ENCODE measurements at places on chromosomes 3 and 15.

GRCh38 chr3:148211725-148212124 is 486.0 kb upstream of the AGTR1 start:
- DNase-seq: no peak

DNA sequence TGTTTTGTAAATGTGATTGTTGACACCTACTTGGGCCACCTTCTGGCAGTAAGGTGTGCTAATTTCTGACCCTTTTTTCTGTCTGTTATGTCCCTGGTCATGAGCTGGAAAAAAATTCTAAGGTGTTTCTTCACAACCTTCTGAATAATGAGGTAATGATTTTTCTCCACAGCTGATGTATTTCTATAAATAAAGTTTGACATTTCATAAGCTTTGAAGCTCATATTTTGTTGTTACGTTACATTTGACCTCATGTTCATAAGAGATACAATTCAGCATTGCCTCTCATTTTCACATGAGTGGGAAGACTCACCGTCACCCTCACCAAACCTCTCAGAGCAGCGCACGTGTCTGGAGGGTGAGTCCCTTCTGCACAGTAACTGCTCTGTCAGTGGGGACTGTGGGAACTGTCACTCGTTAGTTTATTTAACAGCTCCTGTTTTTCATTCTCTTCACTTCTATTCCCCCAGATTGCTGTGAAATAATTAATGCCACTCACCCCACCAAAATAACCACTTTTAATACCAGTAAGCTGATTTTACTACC is 140.9 kb downstream of the PLCL2 start:
- DNase-seq: no peak

GRCh38 chr3:185717627-185718402 is 107.0 kb downstream of the IGF2BP2 start:
- no peak for DNase-seq

- DNase-seq: no peak
These were observed 53.1 kb upstream of the MAP4 start for GRCh38 chr3:48069339-48069738.

DNA sequence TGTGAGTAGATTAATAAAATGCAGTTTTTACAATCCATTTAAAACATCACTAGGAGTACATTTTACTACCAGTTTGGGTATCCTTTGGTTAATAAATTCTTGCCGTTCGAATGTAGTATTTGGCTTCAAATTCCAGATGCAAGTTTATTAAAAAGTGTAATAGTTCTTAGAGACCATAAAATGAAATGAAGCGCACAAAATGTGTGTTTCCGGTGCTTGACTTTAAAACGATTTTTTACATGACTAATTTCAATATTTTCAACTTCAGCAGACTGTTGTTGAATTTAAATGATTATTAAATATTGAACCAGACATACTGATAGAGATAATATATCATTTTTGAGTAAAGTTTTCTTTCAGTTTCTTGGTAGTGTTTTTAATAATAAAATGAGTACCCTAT is 138.4 kb upstream of the NAALADL2 start:
- DNase-seq: no peak

DNA sequence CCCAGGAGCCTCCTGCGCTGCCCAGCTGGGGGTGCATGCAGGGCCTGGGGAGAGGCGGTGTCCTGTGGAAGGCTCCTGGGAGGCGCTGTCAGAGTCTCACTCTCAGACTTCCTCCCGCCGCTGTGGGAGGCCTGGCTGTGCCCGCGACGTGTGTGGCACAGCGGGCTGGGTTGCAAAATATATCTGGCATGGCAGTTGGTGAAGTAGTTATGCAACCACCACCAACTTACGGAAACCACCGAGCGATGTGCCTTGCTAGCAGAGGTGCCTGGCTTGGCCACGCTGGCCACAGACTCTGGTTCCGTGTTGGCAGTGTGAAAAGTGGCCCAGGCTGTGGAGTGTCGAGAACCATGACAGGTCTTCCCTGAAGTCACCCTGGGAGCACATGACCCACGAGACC is 30.6 kb upstream of the GATA2 start:
- DNase-seq: no peak

DNA sequence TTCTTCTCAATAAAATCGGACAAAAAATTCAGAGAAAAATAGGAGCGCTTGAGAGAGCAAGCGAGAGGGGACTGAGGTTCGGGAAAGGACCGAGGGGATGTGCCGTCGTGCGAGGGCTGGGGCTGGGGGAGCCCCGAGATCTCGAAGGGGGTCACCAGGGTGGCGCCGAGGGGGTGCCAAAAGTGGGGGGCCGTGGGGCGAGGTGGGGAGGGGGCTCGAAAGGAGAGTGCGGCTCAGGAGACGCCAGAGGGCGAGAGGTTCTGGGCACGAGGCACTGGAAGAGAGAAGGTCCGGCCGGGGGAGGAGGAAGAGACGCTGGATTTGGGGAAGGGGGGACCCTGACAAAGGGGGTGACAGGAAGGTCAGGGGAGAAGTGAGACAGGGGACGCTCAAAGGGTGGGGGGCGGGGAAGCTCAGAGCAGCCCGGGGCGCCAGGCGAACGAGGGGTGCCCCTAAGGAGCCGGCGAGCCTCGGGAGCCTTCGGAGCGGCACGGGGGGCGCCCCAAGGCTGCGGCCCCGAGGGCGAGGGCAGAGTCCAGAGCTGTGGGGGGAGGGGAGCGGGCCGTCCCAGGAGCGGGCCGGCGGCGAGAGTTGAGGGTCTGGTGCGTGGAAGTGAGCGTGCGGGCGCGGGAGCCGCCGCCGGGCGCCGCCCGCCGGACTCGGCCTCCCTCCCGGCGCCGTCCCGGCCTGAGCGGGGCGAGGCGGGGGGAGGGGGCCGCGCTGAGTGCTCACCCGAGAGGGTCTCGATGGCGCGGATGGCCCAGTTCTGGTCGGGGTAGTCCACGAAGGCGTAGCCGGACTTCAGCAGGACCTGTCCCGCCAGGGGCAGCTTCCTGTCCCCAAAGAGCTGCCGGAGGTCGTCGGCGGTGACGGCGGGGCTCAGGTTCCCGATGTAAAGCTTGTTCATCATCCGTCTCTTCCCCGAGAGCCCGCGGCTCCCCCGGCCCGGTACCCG is 514 bp downstream of the IGF2BP2 start:
- no peak for DNase-seq

GRCh38 chr3:38153221-38153620 is 12.1 kb upstream of the OXSR1 start:
- DNase-seq: no peak

DNA sequence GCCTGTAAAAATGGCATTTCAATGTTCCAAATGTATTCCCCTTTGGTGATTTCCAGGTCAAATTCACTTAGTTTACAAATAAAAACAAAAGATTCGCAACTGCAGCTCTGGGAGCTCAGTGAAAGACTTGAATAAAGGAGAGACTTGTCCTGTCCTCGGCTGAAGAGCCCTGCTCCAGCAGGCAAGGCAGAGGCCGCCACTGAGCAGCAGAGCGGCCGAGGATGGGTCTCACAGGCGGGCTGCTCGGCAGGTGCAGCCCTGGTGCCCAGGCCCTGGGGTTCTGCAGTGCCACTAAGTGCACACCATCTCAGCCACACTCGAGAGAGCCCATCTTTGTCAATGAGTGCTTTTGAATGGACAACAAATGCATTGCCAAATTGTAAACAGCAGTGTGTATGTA is 856.2 kb downstream of the AGBL1 start:
- no peak for DNase-seq

GRCh38 chr3:153192327-153192726 is 30.3 kb downstream of the RAP2B start:
- no peak for DNase-seq

DNA sequence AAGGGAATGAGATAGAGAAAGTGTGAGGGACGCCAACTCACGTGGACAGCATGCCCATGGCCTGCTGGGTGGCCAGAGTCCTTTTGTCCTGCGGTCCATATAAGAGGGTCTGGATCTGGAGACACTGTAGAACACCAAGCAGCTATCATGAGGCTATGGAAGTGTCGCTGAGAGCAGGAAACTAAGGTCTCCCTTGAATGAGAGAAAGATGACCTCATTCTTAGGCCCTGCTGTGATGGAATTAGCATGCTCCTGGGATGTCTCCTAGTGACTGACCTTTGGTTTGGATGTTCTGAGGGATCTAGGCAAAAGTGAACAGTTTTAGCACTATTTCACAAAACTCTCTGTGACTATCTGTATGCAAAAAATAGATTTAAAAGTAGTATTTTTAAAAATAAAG is 34.4 kb downstream of the SYNM start:
- DNase-seq: no peak

- DNase-seq: no peak
These were observed 272.9 kb upstream of the CTDSPL start for GRCh38 chr3:37588758-37589157.

DNA sequence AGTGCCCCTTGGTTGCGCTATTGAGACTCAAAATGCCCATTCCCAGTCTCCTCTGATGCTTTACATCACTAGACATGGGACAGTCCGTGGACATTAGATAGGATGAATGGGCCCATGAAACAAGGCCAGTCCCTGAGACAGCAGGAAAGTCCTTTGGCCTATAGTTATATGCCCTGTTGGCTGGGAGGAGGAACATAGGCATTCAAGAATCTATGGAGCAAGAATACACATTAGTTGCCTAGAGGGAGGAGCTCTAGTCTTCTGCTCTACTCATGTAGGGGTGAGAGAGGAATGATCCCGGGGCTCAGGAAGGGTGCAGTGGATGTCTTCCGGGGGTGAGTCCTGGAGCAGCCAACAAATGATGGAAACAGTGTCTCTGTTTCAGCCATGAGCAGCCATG is 58.0 kb upstream of the LRTM1 start:
- DNase-seq: no peak

GRCh38 chr3:15541371-15541770 is 19.9 kb upstream of the COLQ start:
- DNase-seq: no peak

DNA sequence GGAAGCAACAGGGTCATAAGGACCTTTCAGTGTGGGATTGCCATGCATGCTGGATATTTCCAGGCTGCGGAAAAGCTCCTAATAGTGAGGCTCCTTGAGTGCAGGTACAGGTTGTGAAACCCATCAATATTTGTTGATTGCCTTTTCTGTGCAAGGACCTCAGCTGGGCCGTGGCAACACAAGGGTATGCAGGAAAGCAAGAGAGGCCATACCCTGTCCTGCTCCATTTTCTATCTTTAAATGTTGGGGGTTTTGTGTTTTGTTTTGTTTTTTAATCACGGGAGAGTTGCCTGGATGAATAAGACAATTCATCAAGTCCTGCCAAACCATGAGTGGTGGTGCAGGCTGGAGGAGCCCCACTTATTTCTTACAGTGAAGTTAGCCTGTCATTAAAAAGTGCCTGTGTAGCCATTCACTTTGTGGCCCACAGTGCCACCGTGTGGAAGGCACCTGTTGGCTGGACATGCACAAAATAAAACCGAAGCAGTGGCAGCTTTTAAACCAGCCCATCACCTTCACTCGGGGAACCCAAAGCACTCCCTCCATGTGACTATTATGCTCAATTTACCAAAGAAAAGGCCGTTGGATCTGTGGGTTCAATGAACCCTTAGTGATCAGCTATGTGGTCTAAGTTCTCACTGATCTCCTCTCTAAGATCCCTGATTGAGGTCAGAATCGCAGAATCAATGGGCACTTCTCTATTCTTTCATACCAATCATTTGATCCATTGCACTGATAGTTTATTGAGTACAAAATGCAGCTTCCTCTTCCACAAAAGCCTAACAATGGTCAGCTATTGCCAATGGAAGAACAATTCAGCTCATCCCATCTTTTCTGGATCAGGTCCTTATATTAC is 42.2 kb downstream of the CLDN18 start:
- no peak for DNase-seq

- DNase-seq: no peak
These were observed 38.6 kb downstream of the ZXDC start for GRCh38 chr3:126436826-126437717.

GRCh38 chr3:105829871-105830622 is 38.8 kb downstream of the CBLB start:
- no peak for DNase-seq

- no peak for DNase-seq
These were observed 2.9 kb upstream of the DIS3L start for GRCh38 chr15:66290518-66290917.

- no peak for DNase-seq
These were observed 50.5 kb downstream of the THBS1 start for GRCh38 chr15:39631357-39631756.

- DNase-seq: no peak
These were observed 17.6 kb downstream of the ARIH1 start for GRCh38 chr15:72491768-72492167.

- DNase-seq: no peak
These were observed 11.6 kb upstream of the NR2C2 start for GRCh38 chr3:14935592-14936345.

DNA sequence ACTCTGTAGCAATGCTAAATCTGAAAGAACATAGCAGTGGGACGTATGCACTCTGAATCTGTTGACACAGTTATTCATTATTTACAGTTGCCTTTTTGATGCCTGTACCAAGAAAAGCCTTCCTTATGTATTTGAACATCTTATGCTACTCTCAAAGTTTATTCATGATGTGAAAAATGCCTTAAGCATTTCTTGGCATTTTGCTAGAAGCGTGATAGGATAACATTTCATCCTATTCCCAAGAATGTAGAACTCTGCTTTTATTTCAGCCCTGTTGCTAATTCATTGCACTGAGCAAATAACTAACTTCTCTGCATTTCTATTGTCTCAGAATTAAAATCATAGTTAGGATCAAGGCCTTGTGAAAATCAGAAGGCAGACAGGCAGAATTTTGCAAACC is 105.5 kb downstream of the STRIT1 start:
- no peak for DNase-seq

DNA sequence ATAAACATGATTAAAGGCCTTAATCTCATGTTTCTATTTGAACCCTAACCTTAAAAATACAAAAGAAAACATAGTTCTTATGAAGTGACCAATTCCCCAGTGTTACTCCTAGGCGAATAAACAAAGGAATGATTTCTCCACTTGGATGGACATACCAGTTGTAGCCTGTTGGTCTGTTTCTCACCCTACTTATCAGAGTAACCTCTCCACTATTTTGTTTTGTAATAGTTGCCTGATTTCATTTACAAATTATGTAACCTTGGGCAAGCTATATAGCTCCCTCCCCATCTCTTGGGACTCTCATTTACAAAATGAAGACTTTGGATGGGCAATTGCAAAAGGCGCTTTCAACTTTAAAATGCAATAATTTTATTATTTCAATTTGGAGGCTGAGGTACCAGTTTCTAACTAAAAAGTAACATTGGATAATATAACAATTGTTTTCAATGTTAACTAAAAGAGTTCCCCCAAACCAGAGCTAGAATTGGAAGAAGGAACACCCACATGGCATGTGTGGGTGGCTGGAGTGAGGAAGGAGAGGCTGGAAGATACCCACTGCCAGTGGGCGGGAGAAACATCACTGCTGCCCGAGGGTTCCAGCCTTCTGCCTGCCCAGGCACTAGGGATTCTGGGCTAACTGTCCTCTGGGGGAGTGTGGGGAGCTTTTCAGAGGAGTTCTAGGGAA is 74.2 kb downstream of the RFTN1 start:
- no peak for DNase-seq

- no peak for DNase-seq
These were observed 166.2 kb downstream of the UACA start for GRCh38 chr15:70597056-70597603.
